ENCODE measurements at places on chromosomes 1 and 21. TPM values are rescaled to one million over a fixed set of nuclear protein-coding genes. Genes with fewer than 3 reads are reported as not detected.

The RPE65 gene
- not detected for total RNA-seq

The SLC2A5 gene
- total RNA-seq, result 0.13 TPM

The SH3BGR gene
- total RNA-seq, result 1.1 TPM

The FNDC5 gene
- 0.23 TPM for total RNA-seq

The NBPF6 gene
- 0.26 TPM for total RNA-seq

The TNNT2 gene
- total RNA-seq, result not detected

The RGS4 gene
- total RNA-seq, result 0.31 TPM

The TMEM240 gene
- 0.68 TPM for total RNA-seq

The PGBD5 gene
- 0.42 TPM for total RNA-seq

The DMBX1 gene
- 0.99 TPM for total RNA-seq

The PDE9A gene
- 1.1 TPM for total RNA-seq

The RAB3B gene
- total RNA-seq, result 10.4 TPM

The DNALI1 gene
- not detected for total RNA-seq

The OR10J1 gene
- not detected for total RNA-seq

The OLFML3 gene
- 3.7 TPM for total RNA-seq

The S100A5 gene
- total RNA-seq, result 0.88 TPM

The OR2L5 gene
- total RNA-seq, result not detected

The FAM177B gene
- not detected for total RNA-seq

The NLRP3 gene
- not detected for total RNA-seq

The LRRC71 gene
- total RNA-seq, result 0.24 TPM

The THEM5 gene
- total RNA-seq, result not detected

The GBP7 gene
- total RNA-seq, result not detected

The PEX11B gene
- 25.4 TPM for total RNA-seq

The ANGPTL3 gene
- total RNA-seq, result not detected

The OR2G2 gene
- not detected for total RNA-seq

The RGSL1 gene
- total RNA-seq, result not detected

The OMA1 gene
- 5.0 TPM for total RNA-seq

The HHAT gene
- total RNA-seq, result 2.1 TPM

The SVBP gene
- 18.1 TPM for total RNA-seq

The OR10X1 gene
- not detected for total RNA-seq

The EPHA8 gene
- not detected for total RNA-seq

The LCE1D gene
- total RNA-seq, result not detected

The LCE2C gene
- not detected for total RNA-seq

The HES2 gene
- total RNA-seq, result 2.2 TPM

The LCE2A gene
- not detected for total RNA-seq

The PPFIA4 gene
- total RNA-seq, result 0.38 TPM

The METTL18 gene
- 8.7 TPM for total RNA-seq

The KCNH1 gene
- 2.7 TPM for total RNA-seq
